ENCODE measurements at places on chromosomes 6 and 20.

DNA sequence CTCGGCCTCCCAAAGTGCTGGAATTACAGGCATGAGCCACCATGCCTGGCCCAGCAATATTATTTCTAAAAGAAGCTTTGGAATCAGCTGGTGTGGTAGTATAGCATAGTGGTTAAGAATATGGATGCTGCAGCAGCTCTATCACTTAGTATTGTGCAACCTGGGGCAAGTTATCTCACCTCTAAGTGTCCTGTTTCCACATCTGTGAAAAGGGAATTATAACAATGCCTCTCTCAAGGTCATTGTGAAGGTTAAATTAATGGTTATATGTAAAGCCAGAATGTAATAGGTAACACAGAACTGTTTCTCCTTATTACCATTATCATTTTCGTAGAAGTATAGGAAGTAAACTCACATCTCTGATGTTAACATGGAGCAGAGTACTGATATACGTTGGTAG lies 14.2 kb downstream of the SLC17A2 start:
- DNase-seq, result no peak

DNA sequence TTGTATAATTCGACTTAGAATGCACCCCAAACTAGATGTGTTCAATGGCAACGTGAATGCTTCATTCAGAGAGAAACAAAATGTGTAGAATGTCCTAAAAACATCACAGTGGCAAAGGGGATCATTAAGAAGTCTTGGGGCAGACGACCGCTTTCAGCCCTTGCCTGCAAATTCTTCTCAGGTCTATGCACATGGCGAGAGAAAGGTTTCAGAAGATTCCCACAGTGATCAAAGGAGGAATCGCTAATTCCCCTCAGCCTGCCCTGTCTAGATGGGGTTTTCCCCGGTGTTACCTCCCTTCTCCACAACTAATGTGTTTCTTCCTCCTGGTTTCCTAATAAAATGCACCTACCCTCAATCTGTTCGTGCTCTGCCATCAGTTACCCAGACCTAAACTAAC lies 13.3 kb upstream of the NHSL1 start:
- DNase-seq, result no peak

- no peak for DNase-seq
Measured at GRCh38 chr6:56771189-56771588, 128.5 kb upstream of the DST start.

GRCh38 chr6:14440940-14441781 lies 323.6 kb downstream of the CD83 start:
- no peak for DNase-seq
